ENCODE measurements at places on chromosomes 5 and 9. TPM values are rescaled to one million over a fixed set of nuclear protein-coding genes. Genes with fewer than 3 reads are reported as not detected.

DNA sequence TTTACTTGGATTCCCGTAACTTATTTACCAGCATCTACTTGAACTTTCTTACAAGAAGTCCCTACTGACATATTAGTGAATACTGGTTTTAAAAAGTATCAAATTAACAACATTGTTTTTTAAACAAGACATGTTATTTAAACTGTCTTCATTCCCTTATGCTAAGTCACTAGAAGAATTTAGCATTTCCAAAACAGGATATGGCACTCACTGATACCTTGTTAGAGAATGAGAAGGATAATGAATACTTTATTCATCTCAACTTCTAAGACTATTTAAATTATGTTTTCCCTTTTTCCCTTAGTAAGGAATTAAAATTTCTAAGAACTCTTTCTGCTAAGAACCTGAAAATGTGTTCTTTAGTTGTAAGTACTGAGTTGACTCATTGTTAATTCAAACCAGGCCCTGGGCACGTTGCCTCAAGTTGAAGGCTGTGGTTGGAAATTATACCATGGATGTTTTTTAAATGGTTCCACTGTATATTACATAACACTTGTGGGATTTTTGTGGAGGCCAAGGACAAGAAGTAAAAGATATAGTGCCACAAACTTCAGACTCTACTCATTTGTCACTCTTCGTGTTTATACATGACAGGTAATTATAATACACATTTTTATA, 219.0 kb upstream of the EDIL3 start:
- DNase-seq = no peak

DNA sequence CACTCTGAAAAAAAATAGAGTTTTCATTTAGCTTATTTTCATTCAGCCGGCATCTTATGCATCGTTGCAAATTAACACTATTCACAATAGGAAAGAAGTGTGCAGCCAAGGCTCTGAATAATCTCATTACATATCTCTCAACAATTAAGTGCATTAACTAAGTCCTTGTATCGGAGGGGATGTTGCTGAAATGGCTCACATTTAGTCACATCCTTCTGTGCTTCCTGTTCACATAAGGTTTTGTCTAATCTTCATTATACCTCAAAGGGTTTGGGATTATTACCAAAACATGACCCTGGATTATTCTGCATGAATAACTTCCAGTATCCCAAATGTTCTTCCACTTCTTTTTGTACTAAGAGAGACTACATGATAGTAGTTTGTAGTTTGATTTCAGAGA, 278.0 kb upstream of the GRIA1 start:
- DNase-seq = no peak

GRCh38 chr5:99879791-99880511, 655.2 kb upstream of the FAM174A start:
- DNase-seq = no peak

DNA sequence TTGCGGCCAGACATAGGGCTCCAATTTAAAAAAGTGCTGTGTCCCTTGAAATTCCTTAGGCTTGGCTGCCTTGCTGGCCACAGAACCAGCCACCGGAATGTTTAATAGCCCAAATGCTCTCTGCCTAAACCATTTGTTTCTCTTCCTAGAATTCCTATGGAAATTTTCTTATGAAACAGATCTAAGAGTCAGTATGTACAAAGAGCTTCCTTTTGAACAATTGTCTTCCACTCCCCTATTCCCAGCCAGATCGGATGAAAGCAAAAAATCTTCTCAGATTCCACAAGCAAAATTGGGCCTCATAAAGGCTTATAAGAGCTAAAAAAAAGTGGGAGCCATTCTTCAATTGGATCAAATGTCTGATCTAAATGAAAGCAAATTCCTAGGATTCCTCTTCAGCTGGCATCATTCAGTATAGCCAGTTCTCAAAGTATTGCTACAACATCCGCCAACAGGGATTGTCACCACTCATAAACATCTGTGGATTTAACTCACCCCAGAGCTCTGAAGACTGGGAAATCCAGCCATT, 104.3 kb downstream of the CEMIP2 start:
- no peak for DNase-seq

UBE2QL1 gene
- total RNA-seq = 5.6 TPM

SHROOM1 gene
- 7.6 TPM for total RNA-seq

SNAPC4 gene
- total RNA-seq = 15.7 TPM
